Stimulated activated CD8-positive, alpha-beta memory T cell treated with anti-CD3 and anti-CD28 coated beads, Interleukin-12 subunit alpha, Interleukin-12 subunit beta, amount 100 ng/mL, for 4 hours (primary cell): ENCODE measurements at places on chromosomes 3 and 15.

GRCh38 chr15:36029606-36030210 is 483.7 kb upstream of the DPH6 start:
- no peak for DNase-seq

DNA sequence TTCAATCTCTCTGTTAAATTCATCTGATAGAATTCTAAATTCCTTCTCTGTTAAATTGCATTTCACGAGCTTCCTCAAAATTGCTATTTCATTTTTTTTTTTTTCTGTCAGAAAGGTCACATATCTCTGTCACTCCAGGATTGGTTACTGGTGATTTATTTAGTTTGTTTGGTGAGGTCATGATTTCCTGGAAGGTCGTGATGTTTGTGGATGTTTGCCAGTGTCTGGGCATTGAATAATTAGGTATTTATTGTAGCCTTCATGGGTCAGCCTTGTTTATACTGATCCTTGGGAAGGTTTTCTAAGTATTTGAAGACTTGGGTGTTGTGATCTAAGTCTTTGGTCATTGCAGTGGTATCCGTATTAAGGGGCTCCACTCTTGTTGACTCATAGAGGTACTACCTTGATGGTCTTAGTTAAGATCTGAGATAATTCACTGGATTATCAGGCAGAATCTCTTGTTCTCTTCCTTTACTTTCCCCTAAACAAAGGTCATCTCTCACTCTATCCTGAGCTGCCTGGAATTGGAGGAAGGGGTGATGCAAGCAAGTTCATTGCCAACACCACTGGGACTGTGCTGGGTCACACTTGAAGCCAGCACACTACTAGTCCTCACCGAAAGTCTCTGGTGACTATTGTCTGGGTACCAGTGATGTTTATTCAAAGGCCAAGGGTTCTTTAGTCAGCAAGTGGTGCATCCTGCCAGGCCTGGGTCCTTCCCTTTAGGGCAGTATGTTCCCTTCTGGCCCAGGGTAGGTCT is 231.1 kb downstream of the GBE1 start:
- no peak for DNase-seq

GRCh38 chr3:11143476-11143875 is 10.8 kb upstream of the HRH1 start:
- DNase-seq = no peak

DNA sequence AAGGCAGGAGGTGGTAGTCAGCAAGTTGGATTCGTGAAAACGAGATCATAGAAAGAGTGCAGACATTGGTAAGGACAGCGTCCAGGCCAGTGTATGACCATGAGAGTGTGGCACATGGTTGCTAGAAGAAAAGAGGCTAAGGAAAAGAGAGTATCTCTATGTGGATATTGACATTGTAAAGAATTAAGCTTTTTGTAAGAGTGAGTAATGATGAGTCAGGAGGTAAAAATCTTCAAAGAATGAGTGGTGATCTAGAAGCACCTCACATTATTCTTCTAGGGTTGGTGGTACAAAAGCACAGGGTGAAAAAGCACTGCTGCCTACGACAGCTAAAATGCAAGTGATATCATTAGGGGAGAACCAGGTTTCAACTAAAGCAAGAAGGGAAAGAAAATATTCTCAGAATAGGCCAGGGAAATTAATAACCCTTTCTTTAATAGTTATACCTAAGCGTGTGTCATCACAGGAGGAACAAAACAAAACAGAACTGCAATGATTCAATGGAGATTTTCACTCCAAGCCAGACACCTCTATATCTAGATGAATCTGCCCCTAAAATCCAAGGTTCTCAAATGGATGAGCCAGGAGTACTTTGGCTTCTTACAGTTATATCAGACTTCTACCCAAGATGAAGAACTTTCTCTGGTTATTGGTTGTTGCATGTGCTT is 884.7 kb downstream of the NAALADL2 start:
- no peak for DNase-seq

- no peak for DNase-seq
These were observed 875.4 kb downstream of the MCTP2 start for GRCh38 chr15:95106801-95107200.

GRCh38 chr3:126287536-126288241 is 69.5 kb downstream of the KLF15 start:
- no peak for DNase-seq

- no peak for DNase-seq
These were observed 32.4 kb downstream of the ADAMTS17 start for GRCh38 chr15:100309109-100310040.

- no peak for DNase-seq
These were observed 7.2 kb downstream of the GLDN start for GRCh38 chr15:51348688-51349087.

DNA sequence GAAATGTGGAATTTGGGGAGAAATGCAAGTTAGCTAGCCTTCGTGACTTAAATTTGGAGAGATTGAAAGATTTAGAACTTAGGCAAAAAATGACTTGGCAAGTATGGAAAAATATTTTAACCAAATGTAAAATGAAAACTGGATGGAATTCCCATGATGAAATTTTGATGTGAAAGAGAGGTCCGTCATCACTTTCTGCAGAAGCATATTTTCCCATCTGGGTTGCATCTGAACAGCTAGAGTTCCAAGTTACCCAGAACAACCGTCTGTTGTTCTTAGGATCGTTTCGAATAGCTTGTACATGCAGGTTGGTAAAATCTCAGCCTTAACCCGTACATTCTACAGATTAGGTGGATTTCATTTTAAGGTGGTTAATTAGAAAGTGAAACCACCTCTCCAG is 136.3 kb downstream of the GHSR start:
- no peak for DNase-seq

GRCh38 chr3:185401319-185401955 is 38.5 kb downstream of the MAP3K13 start:
- DNase-seq = no peak

DNA sequence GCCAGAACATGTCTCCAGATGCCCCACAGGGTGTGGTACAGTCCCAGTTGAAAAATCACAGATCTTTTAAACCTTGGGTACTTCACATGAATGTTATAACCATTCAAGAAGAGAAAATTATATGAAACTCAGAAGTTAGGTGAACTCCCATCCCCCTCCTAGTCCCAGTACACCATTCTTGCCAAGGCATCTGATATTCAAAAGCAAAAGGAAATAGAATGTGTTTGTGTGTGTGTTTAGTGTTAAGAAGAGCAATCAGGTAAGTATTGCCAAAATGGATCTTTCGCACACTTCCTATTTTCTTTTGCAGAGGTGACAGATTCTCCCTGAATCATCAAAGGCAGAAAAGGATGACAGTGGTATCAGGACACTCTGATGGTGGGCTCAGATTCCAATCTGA is 44.1 kb upstream of the LMOD3 start:
- DNase-seq = no peak
